ENCODE measurements at places on chromosomes 11 and 22.

- no peak for DNase-seq
Measured at GRCh38 chr11:29527391-29527936, 489.4 kb downstream of the KCNA4 start.

- DNase-seq, result no peak
Measured at GRCh38 chr11:16846305-16846704, 107.9 kb downstream of the C11orf58 start.

DNA sequence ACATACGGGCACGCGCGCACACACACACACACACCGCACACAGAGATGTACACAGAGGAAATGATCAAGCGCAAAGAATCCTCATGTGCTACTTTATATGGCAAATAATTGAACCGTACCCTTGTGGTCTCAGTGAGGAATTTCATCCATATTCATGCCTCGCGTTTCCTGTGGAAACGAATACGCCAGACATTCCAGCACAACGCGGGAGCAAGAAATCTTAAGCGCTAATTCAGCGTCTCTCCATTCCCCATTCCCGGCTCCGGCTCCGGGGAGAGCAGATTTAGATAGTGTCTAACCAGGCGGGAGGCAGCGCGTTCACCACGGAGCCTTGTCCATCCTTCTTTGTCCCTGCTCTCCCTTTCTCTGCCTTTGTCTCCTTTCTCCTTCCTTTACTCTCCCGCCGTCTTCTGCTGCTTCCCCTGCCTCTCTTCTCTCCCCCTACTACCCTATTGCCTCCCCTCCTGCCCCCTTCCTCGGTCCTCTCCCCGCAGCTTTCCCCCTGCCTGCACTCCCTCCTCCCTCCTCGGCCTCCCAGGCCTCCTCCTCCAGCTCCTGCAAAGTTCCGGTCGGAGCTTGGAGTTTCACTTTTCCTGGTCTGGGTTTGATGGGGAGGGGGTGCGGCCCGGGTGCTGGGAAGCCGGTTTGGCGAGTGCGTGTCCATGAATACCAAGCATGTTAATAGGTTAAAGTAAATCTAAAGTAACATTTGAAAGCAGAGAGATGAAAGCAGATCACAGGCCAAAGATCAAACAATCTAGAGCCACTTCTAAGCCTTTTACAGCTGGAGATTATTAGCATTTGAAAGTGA lies 579.3 kb downstream of the BUD13 start:
- peak; percentile 74 for DNase-seq

- no peak for DNase-seq
Measured at GRCh38 chr11:134034496-134035381, 34.1 kb upstream of the JAM3 start.

GRCh38 chr22:48949375-48950149 lies 878.1 kb downstream of the BRD1 start:
- no peak for DNase-seq

GRCh38 chr11:70734379-70734778 lies 336.1 kb downstream of the CTTN start:
- DNase-seq, result peak; percentile 8

DNA sequence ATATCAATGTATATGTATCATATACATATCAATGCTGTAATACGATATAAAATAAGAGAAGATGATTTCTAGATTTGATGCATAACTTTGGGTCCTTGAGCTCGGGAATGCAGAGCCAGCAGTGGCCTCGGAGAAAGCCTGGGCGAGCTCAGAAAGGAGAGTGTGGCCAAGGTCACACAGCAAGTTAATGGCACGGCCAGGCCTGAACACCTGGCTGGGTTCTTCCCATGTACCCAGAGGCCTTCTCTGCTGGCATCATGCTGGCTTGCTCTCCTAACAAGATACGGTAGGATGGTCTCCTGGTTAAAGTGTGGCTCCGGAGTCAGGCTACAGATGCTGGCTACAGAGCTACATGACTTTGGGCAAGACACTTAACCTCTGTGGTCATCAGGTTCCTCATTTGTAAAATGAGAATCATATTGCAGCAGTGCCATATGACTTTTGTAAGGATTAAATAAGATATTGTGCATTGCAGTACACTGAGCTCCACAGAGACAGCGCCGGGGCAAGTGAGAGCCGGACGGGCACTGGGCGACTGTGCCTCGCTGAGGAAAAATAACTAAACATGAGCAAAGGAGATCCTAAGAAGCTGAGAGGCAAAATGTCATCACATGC lies 29.9 kb downstream of the TPST2 start:
- DNase-seq, result no peak

GRCh38 chr11:73218830-73219215 lies 742 bp downstream of the P2RY2 start:
- DNase-seq, result no peak

Measured in WTC11 (cell line).